CD8-positive, alpha-beta memory T cell (primary cell): ENCODE measurements at places on chromosomes 12 and 14.

DNA sequence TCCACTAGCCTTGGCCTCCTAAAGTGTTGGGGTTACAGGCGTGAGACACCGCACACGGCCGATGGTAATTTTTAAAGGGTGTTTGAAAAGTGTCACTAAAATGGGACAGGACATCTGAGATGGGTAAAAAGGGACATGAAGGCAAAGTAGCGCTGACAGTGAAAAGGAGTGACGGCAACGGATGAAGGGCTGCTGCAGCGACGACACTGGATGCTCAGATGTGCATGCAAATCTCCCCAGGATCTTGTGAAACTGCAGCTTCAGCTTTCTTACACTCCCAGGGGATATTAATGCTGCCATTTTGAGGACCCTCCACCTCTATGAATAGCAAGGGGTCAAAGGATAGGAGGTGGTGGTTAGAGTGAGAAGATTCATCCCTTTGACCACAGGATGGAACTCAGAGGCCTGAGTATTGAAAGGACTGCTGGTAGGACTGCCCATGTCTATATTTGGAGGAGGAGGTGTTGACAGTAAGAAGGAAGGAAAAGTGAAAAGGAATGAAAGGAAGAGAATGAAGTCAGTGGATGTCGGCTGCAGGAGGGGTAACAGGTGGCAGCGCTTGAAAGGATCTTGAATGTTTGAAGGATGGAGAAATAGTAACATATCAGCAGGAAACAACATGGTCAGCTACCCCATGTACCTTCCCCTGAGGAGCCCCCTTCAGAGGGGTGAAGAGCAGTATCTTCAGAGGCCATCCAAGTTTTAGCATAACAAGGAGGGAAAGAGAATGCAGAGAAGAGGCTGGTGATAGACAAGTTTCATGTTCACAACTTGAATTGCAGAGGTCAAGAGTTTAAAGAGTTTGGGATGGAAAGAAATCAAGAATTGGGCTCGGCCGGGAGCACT, 37.1 kb downstream of the CLIP1 start:
- no peak for DNase-seq

DNA sequence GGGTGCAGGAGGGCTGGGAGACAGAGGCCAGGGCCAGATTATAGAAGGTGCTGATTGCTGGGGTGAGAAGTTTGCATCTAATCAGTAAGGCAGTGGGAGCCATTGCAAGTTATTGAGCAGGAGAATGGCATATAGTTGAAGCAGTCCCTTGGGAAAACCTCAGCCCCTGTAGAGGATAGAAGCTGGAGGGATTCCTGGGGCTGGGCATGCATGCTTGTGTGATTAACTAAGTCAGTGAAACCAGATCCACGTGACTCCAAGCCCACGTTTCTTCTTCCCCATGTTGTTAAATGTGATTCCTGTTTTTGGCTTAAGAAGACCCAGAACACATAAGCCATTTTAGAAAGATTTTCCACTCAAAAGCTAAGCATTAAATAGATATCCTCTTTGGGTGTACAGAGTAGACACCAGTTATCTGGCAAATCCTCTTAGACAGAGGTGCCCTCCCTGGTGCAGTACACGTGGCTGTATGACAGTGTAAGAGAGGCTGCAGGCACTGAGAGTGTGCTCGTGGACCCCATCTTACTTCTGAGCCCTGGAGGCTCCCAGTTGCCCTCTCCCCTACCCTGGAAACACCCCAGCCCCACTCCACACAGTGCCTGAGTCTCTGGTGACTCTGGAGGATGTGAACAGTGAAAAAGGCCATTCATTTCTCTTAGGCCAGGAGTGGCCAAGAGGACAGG, 3.2 kb downstream of the C14orf132 start:
- no peak for DNase-seq

GRCh38 chr12:53100466-53101151, 2.7 kb upstream of the SOAT2 start:
- DNase-seq: no peak

DNA sequence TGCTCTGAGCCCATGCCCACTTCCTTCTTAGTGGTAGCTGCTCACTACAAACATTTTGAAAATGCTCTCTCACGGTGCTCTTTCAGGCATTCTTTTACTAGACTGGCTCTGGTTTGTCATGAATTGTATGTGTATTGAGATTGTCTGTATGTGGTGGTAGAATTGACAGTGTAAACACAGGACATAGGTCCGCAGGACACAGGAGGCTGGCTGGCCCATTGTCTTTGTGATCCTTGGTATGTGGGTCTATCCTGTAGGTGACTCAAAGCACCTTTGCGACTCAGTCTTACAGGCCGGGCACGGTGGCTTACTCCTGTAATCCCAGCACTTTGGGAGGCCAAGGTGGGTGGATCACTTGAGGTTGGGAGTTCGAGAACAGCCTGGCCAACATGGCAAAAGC, 250.9 kb downstream of the C12orf75 start:
- no peak for DNase-seq

GRCh38 chr14:103519837-103520212, 2.8 kb downstream of the CKB start:
- peak; percentile 46 for DNase-seq

GRCh38 chr12:95322326-95322725, 104.7 kb downstream of the VEZT start:
- DNase-seq: no peak

- no peak for DNase-seq
These were observed 63.9 kb downstream of the TGFB3 start for GRCh38 chr14:75917946-75918335.

GRCh38 chr14:32764131-32764530, 174.5 kb upstream of the NPAS3 start:
- no peak for DNase-seq
